ENCODE measurements at places on chromosomes 11 and 22. TPM values are rescaled to one million over a fixed set of nuclear protein-coding genes. Genes with fewer than 3 reads are reported as not detected.

MN1 gene
- total RNA-seq: 2.1 TPM

NTM gene
- total RNA-seq: 0.40 TPM

MDK gene
- 290 TPM for total RNA-seq

KCNQ1OT1 gene
- 0.10 TPM for total RNA-seq

CASP12 gene
- 0.64 TPM for total RNA-seq

RHOD gene
- 26.0 TPM for total RNA-seq

APOA5 gene
- total RNA-seq: not detected

C1QTNF4 gene
- total RNA-seq: not detected

BEST1 gene
- total RNA-seq: not detected

SEC14L6 gene
- not detected for total RNA-seq

OPCML gene
- not detected for total RNA-seq

KCNE3 gene
- total RNA-seq: 0.27 TPM

CASP1 gene
- 29.9 TPM for total RNA-seq

NRGN gene
- total RNA-seq: 21.7 TPM

SLC43A3 gene
- total RNA-seq: 68.5 TPM

TSGA10IP gene
- total RNA-seq: not detected

CALCA gene
- total RNA-seq: not detected

FOLR1 gene
- total RNA-seq: not detected

KRTAP5-9 gene
- total RNA-seq: 0.20 TPM

BIK gene
- total RNA-seq: 0.53 TPM
